ENCODE measurements at places on chromosomes 3 and 15.
A peak's percentile ranks its signal among the peaks of the same experiment; 100 is the strongest.

- no peak for DNase-seq
Measured at GRCh38 chr3:58857402-58857801, 190.8 kb upstream of the FAM3D start.

DNA sequence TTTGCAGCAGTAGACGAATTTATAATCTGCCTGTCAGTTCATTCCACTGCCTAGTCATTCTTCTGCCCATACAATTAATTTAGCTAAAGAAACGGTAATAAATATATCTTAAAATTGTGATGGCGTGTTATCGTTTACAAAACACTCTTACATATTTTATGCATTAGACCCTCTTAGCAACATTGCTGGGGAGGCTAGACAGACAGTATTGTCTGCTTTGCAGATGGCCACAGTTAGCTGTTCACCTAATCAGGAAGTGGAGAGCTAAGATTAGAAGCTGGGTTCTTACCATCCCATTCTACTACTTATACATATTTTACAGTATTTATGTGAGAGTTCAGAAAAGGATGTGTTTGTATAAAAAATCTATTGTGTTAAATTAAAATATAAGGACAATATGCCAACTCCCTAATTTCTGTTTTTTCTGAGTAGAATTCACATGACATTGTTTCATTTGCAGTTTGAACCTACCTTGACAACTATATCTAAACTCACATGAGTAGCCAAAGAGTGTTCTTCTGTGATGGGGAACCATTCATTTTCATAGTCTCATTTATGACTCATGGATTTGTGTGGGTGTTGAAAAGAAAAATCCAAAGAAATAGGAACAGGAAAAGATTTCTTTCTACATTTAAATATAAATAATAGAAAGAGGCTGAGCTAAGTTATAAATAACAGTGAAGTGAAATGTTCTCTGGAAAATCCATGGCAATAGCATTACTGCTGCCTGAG lies 41.7 kb upstream of the C3orf80 start:
- DNase-seq = no peak

GRCh38 chr3:63992516-63993209 lies 30.6 kb downstream of the PSMD6 start:
- no peak for DNase-seq

- DNase-seq = no peak
Measured at GRCh38 chr3:196280689-196281440, 6.7 kb downstream of the PCYT1A start.

DNA sequence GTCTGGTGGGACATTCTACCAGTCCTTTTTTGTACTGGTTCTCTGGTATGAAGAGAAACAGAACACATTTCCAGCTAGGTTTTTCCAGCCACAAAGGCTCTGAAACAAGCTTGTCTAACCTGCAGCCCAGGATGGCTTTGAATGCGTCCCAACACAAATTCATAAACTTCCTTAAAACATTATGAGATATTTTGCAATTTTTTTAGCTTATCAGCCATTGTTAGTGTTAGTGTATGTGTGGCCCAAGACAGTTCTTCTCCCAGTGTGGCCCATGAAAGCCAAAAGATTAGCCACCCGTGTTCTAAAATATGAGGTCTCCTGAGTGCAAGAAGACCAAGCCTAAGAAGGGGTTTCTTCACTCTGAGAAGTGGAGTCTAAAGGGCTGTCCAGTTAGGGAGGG lies 18.4 kb upstream of the TIMP4 start:
- DNase-seq = no peak

DNA sequence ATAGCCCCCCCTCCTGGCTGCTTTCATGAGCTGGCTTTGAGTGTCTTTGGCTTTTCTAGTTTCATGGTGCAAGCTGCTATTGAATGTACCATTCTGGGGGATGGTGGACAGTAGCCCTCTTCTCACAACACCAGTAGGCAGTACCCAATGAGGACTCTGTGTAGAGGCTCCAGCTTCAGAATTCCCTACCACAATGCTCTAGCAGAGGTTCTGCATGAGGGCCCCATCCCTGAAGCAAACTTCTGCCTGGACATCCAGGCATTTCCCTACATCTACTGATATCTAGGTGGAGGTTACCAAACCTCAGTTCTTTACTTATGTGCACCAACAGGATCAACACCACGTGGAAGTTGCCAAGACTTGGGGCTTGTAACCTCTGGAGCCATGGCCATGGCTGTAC lies 1742.9 kb downstream of the SI start:
- no peak for DNase-seq

GRCh38 chr15:44633603-44634002 lies 29.9 kb downstream of the SPG11 start:
- no peak for DNase-seq

GRCh38 chr15:76065245-76065644 lies 5.5 kb downstream of the TMEM266 start:
- no peak for DNase-seq

GRCh38 chr3:169871129-169871886 lies 1.6 kb upstream of the LRRC31 start:
- DNase-seq = no peak

DNA sequence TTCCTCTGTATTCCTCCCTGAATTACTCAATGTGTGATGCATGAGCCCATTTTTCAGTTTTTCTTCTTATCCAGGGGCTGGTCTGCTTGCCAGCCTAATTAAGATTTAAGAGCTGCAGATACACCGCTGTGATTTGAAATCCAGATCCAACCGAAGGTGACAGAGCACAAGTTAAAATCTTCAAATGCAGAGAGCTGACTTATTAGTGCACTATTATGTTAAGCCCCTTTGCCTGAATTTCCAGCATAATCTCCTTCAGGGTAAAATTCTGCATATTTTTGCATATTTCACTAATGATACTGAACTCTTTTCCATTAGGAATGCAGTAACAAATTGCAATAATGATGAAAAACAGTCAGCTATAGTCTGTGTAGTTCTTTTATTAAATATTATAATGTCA lies 583.6 kb downstream of the ROBO2 start:
- DNase-seq = no peak

- peak; percentile 23 for DNase-seq
Measured at GRCh38 chr15:62676891-62677290, 365.7 kb upstream of the TPM1 start.

DNA sequence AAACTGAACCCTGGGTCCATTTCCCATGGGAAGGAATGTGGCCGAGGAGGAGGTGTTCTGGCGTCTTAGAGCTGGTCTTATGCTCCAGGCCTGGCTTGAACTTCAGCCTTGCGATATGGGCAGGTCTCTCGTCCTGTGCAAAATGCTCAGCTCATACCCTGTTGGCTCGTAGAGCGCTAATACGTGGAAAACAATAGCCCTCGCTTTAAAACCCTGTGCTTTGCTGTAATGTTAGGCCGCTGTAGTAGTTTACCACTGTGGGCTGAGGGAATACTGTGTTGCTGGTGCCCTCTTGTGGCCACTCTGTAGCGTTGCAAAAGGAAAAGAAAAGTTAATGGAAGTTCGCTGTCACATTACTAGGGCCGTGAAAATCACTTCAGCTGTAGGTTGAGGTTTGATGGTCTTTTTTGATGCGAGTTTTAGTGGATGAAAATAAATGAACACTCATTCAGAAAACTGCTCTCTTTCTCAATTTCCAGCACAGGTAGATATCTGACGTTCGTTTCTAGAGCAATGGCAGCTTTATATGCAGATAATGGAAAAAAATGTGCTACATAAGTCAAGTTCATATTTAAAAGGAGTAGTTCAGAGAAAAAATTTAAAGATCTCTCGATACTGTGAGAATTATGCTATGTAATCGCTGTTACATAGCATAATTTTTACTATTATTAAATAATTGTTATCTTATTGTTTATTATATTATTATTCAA lies 92.9 kb downstream of the MCTP2 start:
- no peak for DNase-seq

GRCh38 chr15:83582381-83582780 lies 71.5 kb upstream of the ADAMTSL3 start:
- no peak for DNase-seq

- no peak for DNase-seq
Measured at GRCh38 chr3:38022896-38023709, 6.3 kb downstream of the PLCD1 start.

- DNase-seq = no peak
Measured at GRCh38 chr15:86852741-86853140, 773.1 kb downstream of the AGBL1 start.

DNA sequence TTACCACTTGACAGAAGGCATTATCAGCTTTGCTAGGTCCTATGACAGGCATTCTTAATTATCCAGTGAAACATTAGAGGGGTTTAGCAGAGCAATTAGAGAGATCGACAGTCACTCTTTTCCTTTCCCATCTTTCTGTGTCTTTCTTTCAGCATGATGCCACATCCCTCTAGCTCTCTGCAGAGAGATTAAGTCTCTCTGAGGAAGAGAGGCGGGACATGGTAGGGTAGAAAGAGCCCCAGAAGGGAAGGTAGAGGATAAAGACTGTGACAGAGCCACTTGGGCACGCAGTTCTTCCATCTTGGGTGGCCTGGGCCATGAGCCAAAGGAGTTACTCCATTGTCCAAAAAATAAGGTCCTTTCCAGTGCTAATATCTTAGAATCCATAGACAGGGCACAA lies 55.8 kb downstream of the HHLA2 start:
- no peak for DNase-seq

DNA sequence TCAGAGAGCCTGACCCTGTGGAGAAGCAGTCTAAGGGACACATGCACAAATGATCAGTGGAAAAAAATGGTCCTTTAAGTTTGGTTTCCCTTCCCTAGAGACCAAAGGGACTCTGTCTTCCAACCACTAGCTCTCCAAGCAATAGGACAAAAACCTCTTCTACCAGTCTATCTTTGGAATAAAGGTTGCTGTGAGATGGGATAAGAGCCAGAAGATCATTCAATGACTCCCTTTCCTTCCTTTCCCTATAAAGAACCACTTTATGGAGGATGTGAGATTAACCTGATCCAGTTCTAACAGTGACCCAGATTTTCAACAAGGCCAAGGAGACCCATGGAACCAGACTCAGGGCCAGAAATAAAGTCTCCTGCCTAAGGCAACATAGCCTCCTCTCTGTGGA lies 74.8 kb downstream of the DHX30 start:
- DNase-seq = no peak

- DNase-seq = no peak
Measured at GRCh38 chr3:45597581-45597980, 3.0 kb downstream of the LIMD1 start.

GRCh38 chr3:172153335-172153861 lies 114.0 kb downstream of the FNDC3B start:
- peak; percentile 77 for DNase-seq

GRCh38 chr15:84911879-84912660 lies 27.6 kb downstream of the SLC28A1 start:
- DNase-seq = peak; percentile 20

GRCh38 chr15:79212589-79213157 lies 69.8 kb upstream of the ANKRD34C start:
- DNase-seq = no peak

DNA sequence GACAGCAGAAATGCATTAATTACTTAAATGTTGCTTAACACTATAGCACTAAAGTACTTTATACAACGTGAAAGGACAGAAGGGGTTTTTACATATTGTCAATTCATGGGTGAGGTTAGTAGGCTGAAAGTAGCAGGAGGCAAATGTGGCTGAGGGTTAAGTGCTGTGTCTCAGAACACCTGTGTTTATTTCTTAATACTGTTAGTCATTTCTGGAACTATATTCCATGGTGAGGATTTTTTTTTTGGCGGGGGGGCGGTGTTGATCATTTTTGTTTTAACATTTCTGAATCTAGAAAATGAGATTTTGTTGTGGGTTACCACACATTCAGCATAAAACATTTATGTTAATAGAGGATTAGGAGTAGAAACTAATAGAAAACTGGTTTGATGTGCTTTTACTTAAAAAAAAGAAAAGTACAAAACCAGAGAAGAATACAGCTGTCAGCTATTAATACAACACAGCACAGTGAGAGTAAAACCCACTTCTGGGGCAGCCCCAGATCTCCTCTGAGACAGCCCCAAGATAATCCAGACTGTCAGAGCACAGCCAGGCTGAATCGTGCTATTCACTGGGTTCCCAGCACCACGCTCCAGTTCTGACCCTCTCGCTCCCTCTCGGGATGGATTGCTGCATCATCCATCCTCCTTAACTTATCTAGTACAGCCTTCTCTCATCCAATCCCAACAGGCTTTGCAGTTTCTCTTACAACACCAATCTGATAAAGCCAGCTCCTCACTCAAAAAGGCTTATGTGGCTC lies 307.7 kb downstream of the TUSC7 start:
- no peak for DNase-seq

DNA sequence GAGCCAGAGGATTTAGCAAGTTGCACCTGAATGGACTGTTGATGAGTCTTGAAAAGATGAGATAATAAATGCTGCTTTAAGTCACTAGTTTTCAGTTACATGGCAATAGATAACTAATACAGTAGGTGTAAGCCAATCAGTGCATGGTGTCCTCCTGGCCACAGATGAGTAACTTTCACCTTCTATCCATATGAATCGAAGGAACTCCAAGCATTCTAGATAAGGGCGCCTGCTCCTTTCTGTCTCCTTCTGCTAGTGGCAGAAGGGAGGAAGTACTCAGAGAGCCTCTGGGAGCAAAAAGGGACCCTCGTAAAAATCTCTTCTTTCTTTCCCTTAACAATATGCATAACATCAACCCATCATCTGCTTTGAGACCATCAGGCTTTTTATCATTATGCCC lies 37.3 kb downstream of the TM6SF1 start:
- DNase-seq = no peak

DNA sequence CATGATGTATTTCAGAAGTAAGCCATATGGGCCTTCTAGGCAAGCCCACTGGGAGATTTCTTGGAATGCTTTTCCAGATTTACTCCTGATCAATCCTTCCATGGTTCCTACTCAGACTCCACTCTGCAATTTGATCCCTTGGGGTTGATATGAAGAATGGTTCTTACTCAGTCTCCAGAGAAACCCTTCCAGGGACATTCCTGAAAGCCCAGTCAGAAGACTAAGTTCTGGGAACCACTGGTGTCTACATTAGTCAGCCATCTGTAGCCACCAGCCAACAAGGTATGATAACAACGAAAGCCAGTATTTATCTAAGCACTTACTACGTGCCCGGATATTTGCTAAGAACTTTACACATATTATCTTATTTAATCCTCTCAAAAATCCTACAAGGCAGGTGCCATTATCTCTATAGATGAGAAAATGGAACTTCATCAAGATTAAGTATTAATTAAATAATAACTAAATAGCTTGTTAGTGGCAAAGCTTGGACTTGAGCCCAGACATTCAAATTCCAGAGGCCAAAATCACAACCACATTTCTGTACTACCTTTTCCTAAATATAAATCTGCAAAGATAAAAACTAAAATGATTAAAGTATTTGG lies 32.7 kb downstream of the ZNF385D start:
- no peak for DNase-seq

DNA sequence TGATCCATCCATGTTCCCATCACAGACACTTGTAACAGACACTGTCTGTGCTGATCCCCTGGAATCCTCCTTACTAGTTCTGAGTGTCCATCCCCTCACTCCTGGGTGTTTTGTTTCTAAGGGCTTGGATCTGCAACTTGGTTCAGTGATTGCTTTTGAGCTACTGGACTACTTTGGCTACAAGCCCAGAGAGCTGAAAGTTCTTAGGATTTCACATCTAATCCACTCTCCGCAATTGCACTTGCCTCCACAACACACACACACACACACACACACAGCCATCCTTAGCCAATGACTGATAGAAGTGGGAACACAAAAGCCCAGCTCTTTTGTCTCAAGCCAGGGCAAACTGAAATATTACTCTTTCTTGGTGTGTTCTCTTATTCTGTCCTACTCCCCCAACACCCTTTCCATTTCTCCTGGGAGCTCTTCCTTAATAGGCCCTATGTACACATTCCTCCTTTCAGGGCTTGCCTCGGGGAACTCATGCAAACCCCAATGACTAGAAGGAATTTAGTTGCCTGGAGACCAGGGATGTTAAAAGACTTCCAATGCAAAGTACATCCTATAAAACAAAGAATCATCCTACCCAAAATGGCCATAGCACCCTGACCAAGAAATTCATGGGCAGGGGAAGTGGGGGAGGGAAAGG lies 206.1 kb upstream of the UBE2E2 start:
- no peak for DNase-seq

Data from dorsolateral prefrontal cortex (tissue), 122 donors.